Activated T-cell treated with anti-CD3 and anti-CD28 coated beads, Interleukin-2, amount 50 U/mL, for 4 hours (primary cell): ENCODE measurements at places on chromosomes 11 and 22. TPM values are rescaled to one million over a fixed set of nuclear protein-coding genes. Genes with fewer than 3 reads are reported as not detected.
A peak's percentile ranks its signal among the peaks of the same experiment; 100 is the strongest.

- DNase-seq = no peak
Measured at GRCh38 chr11:119729951-119730613, 1.1 kb upstream of the NECTIN1 start.

- peak; percentile 59 for DNase-seq
Measured at GRCh38 chr22:23289851-23290724, 109.8 kb downstream of the BCR start.

DNA sequence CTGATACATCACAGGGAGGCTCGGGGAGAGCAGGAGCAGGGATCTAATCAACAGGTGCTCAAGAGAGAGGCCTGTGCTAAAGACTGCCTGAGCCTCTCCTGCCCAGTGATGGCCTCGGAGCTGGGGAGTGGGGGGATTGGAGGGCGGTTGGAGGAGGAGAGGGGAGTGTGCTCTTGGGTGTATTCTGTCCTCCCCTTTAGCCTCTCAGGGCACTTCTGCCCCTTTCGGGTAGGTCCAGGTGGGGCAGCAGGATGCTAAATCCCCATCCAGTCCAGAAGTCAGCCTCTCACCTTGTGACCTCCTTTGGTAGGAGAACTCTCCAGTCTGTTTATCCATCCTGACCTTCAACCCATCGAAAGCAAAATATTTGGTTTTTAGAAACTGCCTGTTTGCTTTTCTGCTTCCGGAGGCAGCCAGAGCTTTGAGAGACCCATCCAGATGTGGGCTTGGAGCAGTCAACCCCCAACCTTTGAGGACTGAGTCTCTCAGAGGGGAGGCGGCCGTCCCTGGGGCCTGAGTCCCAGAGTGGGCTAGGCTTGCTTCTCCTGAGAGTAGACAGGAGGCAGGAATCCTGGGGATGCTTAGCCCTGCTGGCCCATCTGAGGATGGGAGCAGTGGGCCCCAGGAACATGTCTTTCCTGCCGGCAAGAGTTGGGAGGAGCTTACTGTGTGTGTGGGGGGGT lies 105.2 kb upstream of the SYT13 start:
- DNase-seq = no peak

GRCh38 chr22:28477556-28477955 lies 202.1 kb downstream of the TTC28 start:
- DNase-seq = no peak

DNA sequence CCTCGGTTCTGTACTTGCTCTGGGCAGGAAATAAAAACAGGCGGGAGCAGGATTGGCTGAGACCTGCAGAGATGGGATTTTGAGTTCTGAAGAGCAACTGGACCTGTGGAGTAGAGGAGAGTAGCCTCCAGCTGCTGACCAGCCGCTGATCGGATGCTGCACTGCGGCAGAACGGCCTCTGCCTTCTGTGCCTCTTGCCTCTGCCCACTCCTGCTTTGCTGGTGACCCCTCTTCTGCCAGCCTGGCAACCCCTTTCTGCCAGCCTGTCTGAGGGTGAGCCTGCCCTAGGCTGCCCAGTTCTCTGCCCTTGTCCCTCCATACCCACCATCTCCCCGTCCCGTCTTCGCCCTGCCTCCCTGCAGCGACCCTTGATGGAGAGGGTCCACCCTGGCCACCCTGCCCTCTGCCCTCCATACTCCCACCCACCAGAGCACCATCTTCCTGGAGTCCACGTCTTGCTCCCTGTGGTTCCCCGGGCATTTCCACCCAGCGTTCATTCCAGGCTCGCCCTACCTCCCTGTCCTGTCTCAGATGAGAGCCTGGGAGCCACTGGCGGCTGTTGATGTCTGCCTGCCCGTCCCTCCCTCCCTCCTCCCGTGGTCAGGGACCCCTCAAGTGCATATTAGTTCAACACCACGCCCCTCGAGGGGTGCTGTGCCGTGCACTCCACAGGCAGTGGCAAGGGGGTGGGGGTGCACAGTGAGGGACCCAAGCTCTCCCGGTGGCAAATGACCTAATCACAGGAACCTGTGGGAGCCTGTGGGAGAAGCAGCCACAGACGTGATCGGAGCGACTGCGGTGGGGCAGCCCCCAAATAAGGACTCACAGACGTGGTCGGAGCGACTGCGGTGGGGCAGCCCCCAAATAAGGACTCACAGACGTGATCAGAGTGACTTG lies 863.3 kb downstream of the TBC1D22A start:
- no peak for DNase-seq

DNA sequence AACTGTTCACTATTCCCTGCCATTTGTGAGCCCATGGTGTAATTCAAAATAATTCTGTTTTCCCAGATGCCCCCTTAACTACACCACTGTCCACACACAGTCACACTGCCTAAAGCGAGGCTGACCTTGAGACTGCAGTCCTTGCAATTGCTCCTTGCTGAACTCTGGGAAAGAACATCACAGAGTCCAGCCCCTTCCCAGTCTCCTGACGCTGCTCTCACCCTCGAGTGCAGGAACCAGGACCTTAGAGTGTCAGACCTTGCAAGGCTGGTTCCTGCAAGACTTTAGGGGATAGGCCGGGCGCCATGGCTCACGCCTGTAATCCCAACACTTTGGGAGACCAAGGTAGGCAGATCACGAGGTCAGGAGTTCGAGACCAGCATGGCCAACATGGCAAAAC lies 33.6 kb downstream of the AHNAK start:
- no peak for DNase-seq

TSPO gene
- 79.8 TPM for total RNA-seq

GRCh38 chr11:5288108-5288905 lies 13.4 kb downstream of the OR51B4 start:
- DNase-seq = no peak

GRCh38 chr11:41714101-41714500 lies 254.6 kb upstream of the LRRC4C start:
- DNase-seq = no peak

GRCh38 chr11:122676638-122677037 lies 21.1 kb downstream of the UBASH3B start:
- no peak for DNase-seq

- no peak for DNase-seq
Measured at GRCh38 chr11:9982796-9983579, 311.0 kb downstream of the SBF2 start.

GRCh38 chr22:44567846-44568493 lies 69.9 kb upstream of the RTL6 start:
- peak; percentile 43 for DNase-seq

DNA sequence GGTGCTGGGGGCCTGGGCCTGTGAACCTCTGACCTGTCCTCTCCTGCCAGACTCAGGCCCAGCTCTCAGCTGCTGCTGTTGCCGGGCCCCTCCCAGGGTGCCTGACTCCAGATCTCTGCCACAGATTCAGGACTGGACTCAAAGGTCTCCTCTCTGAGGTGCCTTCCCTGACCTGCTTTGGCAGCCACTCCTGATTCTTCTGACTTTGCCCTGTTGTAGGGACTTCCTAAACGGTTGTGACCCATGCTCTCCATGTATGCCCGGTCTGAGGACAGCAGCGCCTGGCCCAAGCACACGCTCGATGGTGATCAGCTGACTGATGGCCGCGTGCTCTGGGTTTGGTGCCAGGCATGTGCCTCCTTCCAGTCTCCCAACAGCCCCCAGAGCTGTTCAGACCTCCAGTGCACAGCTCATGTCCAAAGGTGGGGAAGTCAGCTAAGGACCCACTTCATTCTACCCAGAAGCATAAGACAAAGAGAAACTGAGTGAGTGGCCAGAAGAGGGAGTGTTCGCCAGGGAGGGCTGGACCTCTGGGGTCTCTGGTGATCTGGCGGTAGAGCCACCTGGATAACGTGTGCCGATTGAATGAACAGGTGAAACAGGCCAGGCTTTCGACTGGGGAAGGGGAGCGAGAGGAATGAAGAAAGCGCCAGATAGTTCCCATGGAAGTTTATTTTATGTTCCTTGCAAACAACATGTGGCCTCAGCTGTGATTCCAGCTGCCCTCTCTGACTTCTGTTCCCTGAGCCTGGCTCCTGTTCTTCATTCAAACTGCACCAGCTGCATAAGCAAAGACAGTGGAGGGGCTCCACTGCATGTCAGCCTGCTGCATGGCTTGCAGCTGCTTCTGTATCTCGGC lies 8.1 kb upstream of the TOP3B start:
- DNase-seq = no peak

CHRNA10 gene
- 1.2 TPM for total RNA-seq

CNTF gene
- 3.6 TPM for total RNA-seq

GRCh38 chr11:67301313-67301921 lies 1.9 kb upstream of the SSH3 start:
- DNase-seq = no peak

C11orf21 gene
- total RNA-seq = 1.3 TPM

- DNase-seq = no peak
Measured at GRCh38 chr22:25347752-25348102, 128.3 kb downstream of the CRYBB2 start.

CTSF gene
- 0.33 TPM for total RNA-seq

OR52N5 gene
- total RNA-seq = not detected

GRCh38 chr22:34278121-34278520 lies 357.8 kb upstream of the LARGE1 start:
- no peak for DNase-seq

DNA sequence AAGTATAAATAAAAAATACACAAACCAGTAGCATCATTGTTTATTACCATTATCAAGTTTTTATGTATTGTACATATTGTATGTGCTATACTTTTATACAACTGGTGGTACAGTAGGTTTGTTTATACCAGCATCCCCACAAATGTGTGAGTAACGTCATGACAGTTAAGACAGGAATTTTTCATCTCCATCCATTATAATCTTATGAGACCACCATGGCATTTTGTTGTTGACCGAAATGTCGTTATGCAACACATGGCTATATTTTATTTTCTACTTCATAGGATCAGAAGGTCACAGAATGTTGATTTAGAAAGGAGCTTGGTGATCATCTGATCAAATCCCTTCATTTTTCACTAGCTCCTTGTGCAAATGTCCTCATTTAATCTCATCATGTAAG lies 170.9 kb upstream of the NCAM1 start:
- DNase-seq = no peak

CHRM1 gene
- not detected for total RNA-seq

TREH gene
- total RNA-seq = not detected

- no peak for DNase-seq
Measured at GRCh38 chr22:25083807-25084200, 115.9 kb upstream of the CRYBB3 start.

KRTAP5-10 gene
- total RNA-seq = not detected

GRCh38 chr11:95688501-95689222 lies 100.9 kb downstream of the FAM76B start:
- DNase-seq = no peak

- DNase-seq = no peak
Measured at GRCh38 chr22:49735411-49735900, 92.2 kb downstream of the BRD1 start.

CLDN5 gene
- 0.24 TPM for total RNA-seq

- DNase-seq = no peak
Measured at GRCh38 chr22:22087854-22088657, 105.5 kb upstream of the TOP3B start.

- DNase-seq = no peak
Measured at GRCh38 chr11:6825231-6825744, 20.2 kb upstream of the OR10A5 start.

GRCh38 chr11:13329670-13330356 lies 52.2 kb downstream of the BMAL1 start:
- no peak for DNase-seq

- no peak for DNase-seq
Measured at GRCh38 chr11:73331138-73331916, 23.3 kb downstream of the ARHGEF17 start.

NFAM1 gene
- total RNA-seq = not detected

SEC14L6 gene
- not detected for total RNA-seq

PTGDR2 gene
- total RNA-seq = 0.23 TPM
